CD4-positive, alpha-beta T cell treated with Interleukin-6 at 100 ng/mL for 8 hours (primary cell): ENCODE measurements at places on chromosomes 5 and 9.

- no peak for DNase-seq
Measured at GRCh38 chr5:58932057-58932612, 349.3 kb downstream of the RAB3C start.

GRCh38 chr9:130189840-130190239 lies 17.6 kb downstream of the NCS1 start:
- no peak for DNase-seq

DNA sequence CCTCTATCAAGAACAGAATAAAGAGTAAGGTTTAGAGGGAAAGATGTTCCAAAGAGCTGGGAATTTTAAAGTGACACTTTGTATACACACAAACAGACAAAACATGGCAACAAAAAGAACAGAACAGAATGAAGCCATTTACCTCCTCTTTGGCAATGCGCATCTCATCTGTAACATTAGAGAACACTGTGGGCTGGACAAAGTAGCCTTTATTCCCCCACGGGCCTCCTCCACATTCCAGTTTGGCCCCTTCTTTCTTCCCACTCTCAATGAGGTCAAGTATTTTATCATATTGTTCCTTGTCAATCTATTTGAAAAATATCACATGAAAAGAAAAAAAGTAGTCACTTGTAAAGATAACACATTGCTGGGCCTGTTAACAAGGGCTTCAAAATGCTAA lies 41.0 kb downstream of the ALDH1A1 start:
- DNase-seq: no peak

- DNase-seq: no peak
Measured at GRCh38 chr5:15209053-15209762, 290.8 kb upstream of the FBXL7 start.

DNA sequence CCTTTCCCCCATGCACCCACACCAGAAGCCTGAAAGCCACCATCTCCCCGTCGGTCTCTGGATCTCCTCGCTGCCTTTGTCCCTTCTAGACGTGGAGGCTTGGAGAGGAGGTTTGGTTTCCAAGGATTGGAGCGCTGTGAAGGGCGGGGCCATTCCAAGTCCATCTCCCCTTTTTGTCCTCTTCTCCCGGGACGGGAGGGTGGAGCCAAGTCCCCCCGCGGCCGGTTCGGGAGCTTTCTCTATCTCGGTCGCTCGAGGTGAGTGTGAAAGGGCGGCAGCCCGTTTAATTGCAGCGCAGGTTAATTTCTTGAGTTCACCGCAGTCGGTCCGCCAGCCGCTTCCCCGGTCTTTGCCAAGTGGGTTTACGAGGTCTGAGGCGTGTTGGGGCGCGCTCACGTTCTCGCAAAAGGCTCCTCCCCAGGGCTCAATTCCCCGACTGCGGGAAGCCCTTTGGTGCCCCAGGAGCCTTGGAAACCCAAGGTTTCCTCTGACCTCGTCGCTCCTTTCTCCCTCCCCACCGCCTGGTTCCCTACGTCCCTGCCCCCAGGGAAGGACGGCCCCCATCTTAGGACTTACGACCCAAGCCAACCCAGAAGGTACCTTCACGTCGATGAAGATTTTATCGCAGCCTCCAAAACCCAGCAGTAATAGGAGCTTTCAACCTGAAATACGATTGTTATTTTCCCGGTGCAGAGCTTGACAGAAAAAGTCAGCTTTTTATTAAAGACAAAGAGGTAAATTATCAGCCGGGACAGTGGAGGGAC lies 2.8 kb upstream of the ZNF462 start:
- no peak for DNase-seq

DNA sequence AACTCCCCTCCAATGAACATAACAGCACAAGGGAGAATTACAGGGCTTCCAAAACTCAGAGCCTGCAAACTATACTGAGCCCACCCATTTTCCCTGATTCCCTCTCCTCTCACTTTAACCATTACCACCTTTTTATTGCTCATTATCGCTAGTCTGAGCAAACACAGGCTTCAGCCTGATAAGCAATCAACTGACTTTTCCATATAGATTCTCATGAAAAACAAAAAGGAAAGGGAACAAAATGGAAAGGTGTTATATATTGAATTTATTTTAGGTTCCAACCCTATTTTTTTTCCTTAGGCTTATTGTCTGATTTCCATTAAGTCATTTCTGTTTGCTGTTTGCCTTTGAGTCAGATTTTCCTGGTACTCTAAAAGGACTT lies 27.9 kb downstream of the SEMA6A start:
- no peak for DNase-seq

- DNase-seq: no peak
Measured at GRCh38 chr9:89594811-89595550, 9.8 kb upstream of the GADD45G start.

DNA sequence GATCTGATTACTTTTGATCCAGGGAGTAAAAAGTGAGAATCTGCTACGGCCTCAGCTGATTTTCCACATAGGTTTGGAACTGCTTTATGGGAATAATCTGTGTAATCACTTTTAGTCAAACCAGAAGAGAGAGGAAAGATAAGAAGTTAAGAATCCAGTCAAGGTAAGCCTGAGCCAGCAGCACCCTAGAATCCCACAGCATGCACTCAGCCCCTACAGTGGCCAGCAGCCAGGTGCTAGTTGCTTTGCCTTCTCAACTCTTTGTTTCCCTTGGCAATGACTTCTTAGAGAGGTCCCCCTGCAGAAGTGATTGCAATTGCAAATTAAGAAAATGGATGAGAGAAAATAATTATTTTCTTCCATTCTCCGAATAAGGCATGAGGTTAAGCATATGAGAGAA lies 59.7 kb upstream of the TMED7 start:
- no peak for DNase-seq

GRCh38 chr5:135133698-135134515 lies 99.9 kb upstream of the PITX1 start:
- no peak for DNase-seq

DNA sequence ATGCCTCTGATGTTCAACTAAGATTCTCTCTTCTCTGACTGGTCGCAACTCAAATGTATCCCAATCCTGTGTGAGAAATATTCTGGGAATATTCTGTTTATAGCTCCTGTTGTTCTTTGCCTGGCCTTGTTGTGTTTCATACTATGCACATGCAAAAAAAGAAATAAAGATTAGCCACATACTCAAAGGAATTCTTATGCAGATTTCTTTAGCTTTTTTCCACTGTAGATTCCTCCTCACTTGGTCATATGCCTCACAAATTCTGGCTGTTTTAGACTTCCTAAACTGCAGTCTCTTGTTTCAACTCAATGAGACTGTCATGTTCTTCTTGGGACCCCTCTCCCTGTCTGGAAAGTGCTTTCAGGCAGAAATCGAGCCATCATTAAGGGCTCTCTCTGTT lies 217.5 kb upstream of the SH3GL2 start:
- DNase-seq: no peak

GRCh38 chr5:67380431-67380830 lies 183.8 kb upstream of the CD180 start:
- no peak for DNase-seq

- no peak for DNase-seq
Measured at GRCh38 chr5:164934039-164934438, 1428.6 kb downstream of the MAT2B start.

DNA sequence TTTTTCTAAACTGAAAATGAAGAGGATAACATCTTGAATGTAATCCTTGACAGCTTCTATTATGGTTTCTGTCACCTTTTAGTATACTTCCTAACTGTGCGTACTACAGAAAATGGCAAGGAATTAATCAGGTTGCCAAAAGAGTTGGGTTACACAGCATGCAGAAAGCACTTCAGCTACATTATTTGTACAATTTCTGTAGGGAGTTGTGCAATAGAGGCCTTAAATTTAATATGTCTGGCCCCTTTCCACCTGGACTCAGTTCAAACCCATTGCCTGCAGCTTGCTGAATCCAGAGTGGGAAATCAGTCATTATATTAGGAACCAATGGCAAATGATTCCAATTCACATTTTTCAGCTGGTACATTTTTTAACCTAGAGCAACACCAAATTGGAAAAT lies 549.7 kb downstream of the CSNK1G3 start:
- no peak for DNase-seq

DNA sequence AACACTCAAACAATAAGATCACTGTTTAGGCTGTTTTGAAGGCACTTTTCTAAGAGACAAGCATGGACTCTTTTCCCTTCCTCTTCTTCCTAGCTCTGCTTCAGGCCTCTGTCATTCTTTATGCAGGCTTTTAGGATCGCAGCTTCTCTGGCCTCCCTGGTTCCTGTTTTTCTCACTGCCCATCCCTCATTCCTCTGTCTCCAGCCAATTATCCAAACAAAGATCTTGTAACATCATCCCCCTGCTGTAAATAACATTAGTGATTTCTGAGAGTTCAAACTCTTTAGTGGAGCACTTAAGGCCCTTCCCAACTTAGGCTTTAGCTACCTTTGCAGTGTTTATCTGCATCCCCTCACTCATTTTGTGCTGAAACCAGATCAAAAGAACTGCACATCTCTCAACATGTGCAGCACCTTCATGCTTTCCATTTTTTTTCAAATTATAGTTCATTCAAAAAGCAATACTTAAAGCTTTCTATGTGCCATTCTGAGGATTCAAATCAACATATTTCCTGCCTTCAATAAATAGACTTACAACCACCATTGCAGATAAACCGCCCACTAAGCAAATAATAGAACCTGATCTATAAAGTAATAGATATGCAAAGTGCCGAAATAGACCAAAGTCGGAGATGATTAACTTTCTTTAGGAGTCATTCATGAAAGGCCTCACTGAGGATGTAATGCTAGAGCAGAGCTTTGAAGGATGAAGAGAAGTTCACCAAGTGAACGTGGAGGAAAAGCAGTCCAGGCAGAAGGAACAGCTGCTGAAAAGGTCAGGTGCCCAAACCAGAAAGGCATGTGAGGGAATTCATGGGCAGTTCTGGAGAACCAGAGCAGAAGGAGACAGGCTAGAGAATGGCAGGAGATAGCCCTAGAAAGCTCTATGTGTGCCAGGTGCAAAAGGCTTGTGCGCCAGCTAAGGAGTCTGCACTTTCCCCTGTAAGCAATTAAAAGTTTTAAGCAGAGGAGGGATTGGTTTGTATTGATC lies 95.8 kb upstream of the ZNF366 start:
- DNase-seq: no peak

DNA sequence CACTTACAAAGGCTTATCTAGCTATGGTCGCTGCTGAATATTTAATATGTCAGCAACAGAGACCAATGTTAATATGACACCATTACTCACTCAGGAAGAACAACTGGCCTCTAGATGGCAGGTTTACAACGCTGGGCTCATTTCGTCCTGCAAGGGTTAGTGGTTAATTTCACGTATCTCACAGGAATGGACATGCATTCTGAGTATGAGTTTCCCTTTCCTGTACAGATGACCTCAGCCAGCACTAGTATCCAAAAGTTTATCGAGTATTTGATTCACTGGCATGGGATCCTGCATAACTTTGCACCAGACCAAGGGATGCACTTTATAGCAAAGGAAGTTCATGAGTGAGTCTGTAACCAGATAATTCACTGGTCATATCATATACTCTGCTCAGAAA lies 8.7 kb upstream of the TRPC7 start:
- DNase-seq: no peak

- DNase-seq: no peak
Measured at GRCh38 chr5:177595991-177596774, 3.7 kb upstream of the B4GALT7 start.

DNA sequence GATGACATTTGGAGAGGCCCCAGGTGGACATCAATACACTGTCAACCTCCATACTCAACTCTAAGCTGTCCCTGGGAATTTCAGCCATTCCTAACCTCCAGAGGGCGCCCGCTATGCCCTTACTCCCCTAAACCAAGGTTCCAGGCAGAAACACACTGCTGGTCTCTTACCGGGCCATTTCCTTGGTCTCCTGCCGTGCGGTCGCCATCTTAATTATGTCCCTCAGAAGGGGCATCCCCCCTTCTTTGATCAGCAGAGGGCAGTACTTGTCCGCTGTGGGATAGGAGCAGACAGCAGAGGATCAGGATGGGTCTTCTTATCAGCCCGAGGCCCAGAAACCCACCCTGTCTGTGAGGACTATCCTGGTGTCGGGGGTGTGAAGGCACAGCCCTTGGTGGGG lies 9.3 kb upstream of the ZDHHC12 start:
- DNase-seq: no peak

- no peak for DNase-seq
Measured at GRCh38 chr9:87519461-87519860, 21.8 kb downstream of the DAPK1 start.

DNA sequence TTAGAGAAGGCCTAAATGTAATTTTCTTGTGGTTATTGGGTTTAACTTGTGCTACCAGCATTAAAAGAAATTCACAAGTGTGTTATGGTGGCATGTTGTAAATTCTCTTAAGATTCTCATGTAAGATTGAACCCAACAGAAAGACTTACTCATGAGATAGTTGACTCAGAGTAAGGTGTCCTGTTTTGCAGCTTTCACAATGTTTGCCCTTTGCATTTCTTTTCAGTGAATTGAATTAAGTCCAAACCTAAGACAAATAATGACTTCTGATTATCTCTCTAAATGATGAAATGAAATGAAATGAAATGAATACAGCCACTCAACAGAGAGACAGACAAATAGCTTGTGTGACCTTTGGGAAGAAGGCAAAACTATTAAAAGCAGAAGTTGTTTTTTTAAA lies 1696.9 kb upstream of the WWC1 start:
- DNase-seq: no peak
